ENCODE measurements at places on chromosomes 16 and 17. TPM values are rescaled to one million over a fixed set of nuclear protein-coding genes. Genes with fewer than 3 reads are reported as not detected.

Gene CCL22
- not detected for total RNA-seq

Gene MT1A
- not detected for total RNA-seq

Gene SCARF1
- total RNA-seq = 0.47 TPM

Gene C17orf50
- not detected for total RNA-seq

Gene WNT3
- 5.0 TPM for total RNA-seq

Gene KRTAP2-2
- total RNA-seq = not detected

Gene TMEM92
- total RNA-seq = 0.99 TPM

Gene KIF1C
- 16.0 TPM for total RNA-seq

Gene PSME3IP1
- total RNA-seq = 123 TPM

Gene ENPP7
- not detected for total RNA-seq

Gene KCNH6
- not detected for total RNA-seq

Gene CIAO3
- total RNA-seq = 24.0 TPM

Gene STH
- total RNA-seq = not detected

Gene GAS7
- total RNA-seq = not detected

Gene C16orf46
- total RNA-seq = not detected

Gene CNGB1
- total RNA-seq = not detected

Gene AXIN2
- 3.3 TPM for total RNA-seq

Gene SHISA9
- 0.10 TPM for total RNA-seq

Gene MRPS7
- 44.7 TPM for total RNA-seq

Gene ADGRG1
- 20.6 TPM for total RNA-seq

Measured in M059J (cell line).